Stimulated activated CD8-positive, alpha-beta memory T cell treated with anti-CD3 and anti-CD28 coated beads, Interleukin-4, amount 100 ng/mL, for 4 hours (primary cell): ENCODE measurements at places on chromosomes 12 and 14.

DNA sequence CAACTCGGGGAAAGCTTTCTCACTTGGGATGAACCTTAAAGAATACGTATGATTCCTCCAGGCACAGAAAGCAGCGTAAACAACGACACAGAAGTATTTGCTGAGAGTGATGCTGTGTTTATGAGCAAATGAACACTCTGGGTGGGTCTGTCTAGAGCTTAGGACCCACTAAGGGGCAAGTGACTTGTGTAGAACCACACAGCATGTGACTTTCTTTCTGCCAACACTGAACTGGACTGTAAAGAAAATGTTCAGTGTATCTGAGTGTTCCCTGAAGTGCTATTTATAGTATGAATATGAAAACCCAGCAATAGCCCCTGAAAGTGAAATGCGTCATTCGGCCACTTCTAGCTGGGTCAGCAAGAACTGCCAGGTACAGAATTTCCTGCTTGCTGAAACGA, 78.5 kb downstream of the ST8SIA1 start:
- DNase-seq: no peak

- DNase-seq: peak; percentile 57
Measured at GRCh38 chr12:47391566-47391965, 311.8 kb upstream of the AMIGO2 start.

DNA sequence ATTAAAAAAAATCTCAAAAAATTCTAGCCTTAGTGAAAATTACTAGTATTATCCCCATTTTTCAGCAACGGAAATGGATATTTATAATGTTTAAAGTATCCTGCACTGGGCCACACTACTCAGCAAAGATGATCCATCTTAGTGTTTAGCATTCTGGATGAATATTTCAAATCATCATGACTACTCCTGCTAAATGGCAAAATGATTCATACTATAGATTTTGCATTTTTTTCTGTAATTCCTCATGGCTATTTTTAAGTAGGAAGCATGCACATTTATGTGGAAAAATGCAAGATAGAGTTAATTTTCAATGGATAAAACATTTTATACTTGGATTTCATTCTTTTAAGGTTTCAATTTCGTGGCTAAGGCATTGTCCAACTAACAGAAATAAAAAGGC, 59.6 kb downstream of the LRFN5 start:
- DNase-seq: no peak

- DNase-seq: no peak
Measured at GRCh38 chr14:103020271-103021170, 36.8 kb downstream of the CDC42BPB start.

DNA sequence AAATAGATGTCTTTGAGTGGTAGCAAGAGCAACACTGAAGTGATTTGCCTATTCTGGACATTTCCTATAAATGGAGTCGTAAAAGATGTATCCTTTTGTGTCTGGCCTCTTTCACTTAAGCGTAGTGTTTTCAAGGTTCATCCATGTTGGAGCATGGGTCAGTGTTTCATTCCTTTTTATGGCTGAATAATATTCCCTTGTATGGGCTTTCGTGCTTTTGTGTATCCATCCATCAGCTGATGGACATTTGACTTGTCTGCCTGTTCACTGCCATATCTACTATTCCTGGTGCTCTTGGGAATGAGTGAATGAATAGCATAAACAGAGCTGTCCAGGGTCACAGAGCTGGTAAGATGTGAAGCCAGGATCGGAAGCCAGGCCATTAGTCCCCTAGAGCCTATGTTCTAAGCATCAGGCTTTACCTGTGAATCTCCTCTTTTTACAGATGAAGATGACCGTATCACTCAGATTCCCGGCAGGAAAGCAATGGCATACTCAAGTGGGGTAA, 1.8 kb upstream of the P2RX7 start:
- DNase-seq: no peak

DNA sequence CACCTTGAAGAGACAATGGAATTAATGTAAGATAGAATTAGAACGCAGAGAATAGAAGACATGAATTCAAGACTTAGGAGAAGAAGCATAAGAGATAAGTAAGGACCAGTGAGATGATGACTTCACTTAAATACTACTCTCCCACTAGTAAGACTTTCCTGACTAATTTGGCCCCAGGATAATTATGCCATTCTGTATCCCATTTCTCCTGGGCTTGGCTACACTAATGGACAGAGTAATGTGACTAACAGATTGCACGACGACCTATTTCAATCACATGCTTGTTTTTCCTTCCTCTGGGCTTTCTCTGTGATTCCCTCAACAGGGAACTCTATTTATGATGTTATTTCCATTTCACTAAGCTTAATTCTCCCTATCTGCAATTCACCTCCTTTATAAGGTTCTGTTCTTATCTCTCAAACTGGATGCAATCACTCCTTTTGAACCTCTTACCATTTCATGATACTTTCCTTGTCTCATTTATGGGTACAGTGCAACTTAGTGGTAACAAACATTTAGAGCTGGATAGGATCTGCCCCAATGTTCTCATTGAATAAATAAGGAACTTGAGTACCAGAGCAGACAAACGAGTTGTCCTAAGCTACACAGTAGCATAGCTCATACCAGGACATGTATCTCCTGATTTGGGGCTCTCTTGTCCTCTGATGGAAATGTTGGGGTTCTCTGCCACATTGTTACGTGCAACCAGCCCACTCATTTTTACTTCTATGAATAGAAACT, 102.7 kb downstream of the BTG1 start:
- DNase-seq: no peak

GRCh38 chr14:20998674-20999366, at the start of gene SLC39A2:
Gene SLC39A2 (plus strand): TSS chr14:20999293. CDS start chr14:20999447, 154 bp downstream.
- DNase-seq: no peak

DNA sequence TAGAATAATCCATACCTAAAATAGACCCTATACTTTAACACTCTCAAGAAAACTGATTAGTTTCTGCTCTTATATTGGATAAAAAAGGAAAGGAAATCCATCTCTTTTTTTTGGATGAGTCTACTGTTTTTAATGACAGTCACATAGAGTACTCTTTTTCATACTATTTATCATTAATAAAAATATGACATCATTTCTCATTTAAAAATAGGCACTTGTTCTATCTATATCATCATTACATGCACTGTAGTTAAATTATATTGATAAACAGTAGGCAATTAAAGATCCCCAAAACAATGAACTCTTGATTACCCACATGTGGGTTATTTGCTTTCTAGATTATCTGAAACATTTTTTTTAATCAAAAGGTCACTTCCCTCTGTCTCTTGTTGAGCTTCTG, 338.8 kb downstream of the NELL2 start:
- DNase-seq: no peak

GRCh38 chr12:4719821-4720636, at the start of gene GALNT8:
Gene GALNT8 (plus strand): TSS chr12:4720400. CDS start chr12:4720678, 278 bp downstream.
- no peak for DNase-seq

- DNase-seq: no peak
Measured at GRCh38 chr12:27052176-27052575, 29.8 kb downstream of the MED21 start.

DNA sequence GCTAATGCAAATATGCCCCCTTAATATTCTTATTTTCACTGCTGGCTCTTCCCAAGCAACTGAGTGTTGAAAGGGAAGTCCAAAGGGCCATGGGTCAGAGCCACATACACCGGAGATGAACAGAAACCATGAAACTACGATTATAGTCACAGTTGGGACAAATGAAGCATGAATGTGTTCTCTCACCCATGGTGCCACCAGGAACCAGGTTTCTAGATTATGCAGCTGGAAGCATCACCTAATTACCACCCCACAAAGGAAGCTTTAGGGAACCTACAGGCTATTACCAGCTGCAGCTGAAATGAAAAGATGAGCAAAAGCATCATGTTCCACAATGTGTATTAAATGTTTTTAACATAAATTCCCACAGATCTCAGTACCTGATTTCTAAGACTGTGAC, 15.4 kb downstream of the TMTC1 start:
- no peak for DNase-seq

DNA sequence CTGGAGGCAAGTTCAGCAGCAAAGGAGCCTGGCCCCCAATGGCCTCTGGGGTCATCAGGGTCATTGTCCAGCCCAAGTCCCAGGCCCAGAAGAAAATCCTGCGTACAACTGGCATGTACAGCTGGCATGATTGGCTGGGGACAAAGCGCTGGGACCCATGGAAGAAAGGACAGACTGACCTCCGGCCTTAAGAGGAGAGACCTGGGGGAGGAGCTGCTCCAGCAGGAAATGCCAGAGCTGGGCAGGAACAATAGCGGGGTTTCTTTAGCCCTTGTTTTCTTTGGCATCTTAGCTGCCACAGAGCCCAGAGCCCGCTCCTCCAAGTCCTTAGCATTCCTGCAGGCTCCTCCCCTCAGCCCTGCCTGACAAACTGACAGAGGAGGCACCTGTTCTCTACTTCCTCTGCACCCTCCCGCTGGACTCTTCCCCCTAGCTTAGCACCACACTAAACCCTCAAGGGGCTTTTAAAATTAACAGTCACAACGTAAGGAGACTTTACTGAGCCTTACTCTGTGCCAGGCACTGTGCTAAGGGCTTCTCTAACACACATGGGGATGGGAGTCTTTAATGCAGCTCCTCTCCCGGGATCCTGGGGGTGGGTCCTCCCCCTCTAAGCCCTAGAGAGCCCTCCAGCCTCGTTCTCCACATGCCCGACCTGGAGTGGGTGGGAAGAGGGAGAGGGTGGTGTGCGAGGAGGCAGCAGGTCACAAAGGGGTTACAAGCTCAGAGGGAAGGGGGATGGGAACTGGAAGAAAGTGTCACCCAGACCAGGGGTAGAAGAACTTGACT, 1.8 kb upstream of the AQP5 start:
- DNase-seq: no peak

DNA sequence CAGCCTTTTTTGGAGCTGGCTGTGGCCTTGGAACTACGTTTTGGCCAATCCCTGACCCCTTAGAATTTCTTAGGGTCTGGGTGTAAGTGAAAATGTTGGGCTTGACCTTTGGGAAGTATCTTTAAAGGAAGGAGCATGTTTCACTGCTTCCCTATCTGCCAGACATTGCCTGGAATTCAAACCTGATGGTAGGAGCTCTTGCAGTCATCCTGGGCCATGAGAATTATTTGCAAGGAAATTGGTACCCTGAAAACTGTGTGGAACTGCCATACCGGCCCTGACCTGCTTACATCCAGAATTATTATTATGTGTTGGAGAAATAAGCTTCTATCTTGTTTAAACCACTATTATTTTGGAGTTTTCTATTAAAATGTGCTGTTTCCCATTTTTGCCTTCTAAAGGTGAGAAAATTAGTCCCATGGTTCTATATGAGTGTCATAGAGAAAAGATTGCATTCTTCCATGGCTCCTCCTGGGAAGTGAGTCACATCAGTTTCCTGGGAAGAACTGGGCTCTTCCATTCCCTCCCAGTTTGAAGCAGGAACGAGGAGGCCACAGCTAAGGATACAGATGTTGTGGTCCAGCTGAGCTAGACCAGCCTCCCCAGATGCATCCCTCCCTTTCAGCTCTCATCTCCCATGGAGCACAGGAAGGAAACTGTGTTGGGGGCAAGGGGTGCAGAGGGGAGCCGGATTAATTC, 9.5 kb upstream of the PGF start:
- DNase-seq: no peak

- no peak for DNase-seq
Measured at GRCh38 chr12:120169946-120170345, 24.6 kb downstream of the GCN1 start.

- no peak for DNase-seq
Measured at GRCh38 chr12:59396919-59397318, 198.9 kb upstream of the SLC16A7 start.

GRCh38 chr12:38761636-38762342, 143.6 kb downstream of the CPNE8 start:
- DNase-seq: no peak

- no peak for DNase-seq
Measured at GRCh38 chr12:10847744-10848143, 1.5 kb downstream of the PRR4 start.

GRCh38 chr12:3770891-3771290, 18.0 kb upstream of the CRACR2A start:
- no peak for DNase-seq

DNA sequence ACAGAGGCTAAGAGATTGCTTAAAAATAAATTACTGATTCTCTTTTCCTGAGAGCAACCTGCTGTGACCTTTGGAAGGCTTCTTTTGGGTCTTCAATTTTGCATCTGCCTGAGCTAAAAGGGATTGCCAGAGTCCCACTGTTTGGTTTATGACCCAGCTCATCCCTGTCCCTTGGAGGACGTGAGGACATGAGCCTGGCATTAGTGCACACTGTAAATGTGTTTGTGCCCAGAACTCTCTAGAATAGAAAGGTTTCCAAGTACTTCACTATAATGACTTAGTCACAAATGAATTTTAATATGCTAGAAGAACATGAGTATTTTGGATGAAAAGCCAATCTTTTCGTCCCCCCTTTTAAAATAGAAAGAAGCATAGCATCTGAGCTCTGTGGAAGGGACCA, 47.1 kb upstream of the CDKN3 start:
- DNase-seq: no peak

- no peak for DNase-seq
Measured at GRCh38 chr14:79186523-79186922, 1016.4 kb downstream of the NRXN3 start.

DNA sequence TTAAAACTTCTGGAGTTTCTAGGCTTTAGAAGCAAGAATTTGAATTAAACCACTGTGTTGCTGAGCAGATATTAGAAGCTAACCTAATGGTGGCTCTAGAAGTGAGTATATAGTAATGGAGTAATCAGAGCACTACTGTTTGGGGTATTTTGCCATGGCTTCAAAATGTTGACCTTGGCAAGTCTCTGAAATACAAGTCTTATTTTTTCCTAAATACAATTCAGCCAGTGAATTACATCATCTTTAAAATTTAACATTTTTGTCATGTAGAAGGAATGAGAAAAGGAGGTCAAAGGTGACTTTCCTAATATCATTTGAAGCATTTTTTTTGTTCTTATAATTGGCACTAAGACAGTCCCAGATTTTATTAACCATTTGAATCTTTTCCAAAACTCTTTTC, 25.2 kb downstream of the PMCH start:
- DNase-seq: no peak

DNA sequence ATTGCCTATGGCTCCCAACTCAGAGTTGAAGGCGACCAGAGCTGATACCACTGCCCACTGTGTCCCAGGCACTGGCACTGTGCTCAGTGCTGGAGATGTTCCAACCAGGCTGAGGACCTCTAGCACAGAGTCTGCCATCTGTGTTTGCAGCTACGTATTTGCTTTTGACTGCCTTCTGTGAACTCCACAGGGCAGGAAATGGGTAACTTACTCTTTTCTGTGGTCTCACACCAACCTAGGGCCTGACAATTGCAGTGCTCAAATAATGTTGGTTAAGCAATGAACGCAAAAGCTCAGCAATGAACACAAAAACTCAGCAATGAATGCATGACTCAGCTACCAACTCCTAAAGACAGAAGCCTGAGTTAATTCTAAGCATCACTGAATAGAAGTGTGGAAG, 202.8 kb downstream of the NUAK1 start:
- DNase-seq: no peak

DNA sequence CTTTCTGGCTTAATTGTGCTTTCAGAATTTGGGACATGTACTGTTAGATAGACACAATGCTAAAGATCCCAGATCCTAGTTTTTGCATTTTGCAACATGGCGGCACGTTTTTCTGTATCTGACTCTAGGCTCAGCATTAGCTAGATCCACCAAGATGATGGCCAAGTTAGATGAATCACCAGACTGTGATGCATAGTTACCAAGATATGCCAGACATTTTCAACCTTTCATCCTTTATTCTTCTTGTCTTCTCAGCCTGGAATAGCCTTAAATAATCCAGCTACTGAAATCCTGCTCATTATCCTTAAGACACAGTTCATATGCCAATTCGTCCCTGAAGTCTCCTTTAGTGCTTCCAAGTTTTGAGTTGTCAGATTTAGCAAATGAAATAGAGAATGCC, 144.9 kb upstream of the CRY1 start:
- no peak for DNase-seq
